Anterior cingulate cortex (tissue), 58 donors: ENCODE measurements at places on chromosomes 5 and 9.

DNA sequence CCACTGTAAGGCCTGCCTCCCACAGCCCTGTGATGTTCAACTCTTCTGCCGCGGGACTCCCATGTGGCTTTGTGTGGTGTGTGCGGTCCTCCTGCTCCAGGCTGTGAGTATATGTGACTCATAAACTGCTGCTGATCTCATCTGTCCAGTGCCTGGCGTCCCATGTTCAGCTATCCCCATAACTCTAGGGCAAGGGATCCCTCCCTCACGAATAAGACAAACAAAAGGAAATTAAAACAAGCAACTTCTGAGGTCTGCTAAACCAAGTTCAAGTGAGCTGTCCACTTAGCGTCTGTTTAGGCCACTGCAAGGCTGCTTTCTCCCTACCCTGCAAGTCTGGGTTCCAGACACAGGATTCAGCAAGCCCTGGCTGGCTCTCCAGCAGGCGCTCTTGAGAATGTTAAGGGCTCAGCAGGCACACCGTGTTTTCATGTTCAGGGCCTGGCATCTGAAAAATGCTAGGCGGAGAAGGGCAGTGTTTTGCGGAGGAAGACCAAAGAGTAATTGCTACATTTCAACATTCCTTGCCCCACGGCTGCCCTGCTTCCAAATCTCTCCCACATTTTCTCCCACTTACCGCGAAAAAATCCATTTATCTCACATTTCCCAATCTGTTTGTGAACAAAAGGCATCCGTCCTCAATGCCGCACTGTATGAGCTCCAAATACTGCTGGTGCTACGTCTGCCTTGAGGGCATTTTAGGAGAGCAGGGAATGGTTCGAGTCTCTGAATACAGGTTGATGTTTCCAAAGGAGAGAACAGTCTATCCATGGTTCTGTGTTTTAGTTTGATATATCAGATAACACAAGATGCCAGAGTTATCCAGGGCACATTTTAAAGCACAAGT is 280.2 kb downstream of the SEMA5A start:
- no peak for DNase-seq

GRCh38 chr5:76990899-76991459 is 38.1 kb downstream of the CRHBP start:
- DNase-seq = no peak

GRCh38 chr9:119789987-119790386 is 420.8 kb upstream of the BRINP1 start:
- no peak for DNase-seq

DNA sequence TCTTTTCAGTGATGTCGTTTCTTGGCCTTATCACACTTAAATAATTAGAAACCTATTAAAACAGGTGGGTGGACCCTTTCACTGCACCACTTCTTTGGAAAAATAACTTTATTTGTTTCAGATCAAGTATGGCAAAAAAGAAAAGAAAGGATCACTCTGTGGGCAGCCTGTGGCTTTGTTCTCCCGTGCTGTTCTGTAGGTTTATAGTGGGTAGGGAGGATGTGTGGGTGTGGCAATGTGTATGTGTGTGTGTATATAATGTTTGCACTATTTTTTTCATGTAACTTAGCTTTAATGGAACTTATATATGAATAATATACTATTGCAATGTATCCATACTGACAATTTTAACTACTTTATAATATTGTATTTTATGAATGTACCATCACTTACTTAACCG is 85.9 kb downstream of the ACTBL2 start:
- no peak for DNase-seq

DNA sequence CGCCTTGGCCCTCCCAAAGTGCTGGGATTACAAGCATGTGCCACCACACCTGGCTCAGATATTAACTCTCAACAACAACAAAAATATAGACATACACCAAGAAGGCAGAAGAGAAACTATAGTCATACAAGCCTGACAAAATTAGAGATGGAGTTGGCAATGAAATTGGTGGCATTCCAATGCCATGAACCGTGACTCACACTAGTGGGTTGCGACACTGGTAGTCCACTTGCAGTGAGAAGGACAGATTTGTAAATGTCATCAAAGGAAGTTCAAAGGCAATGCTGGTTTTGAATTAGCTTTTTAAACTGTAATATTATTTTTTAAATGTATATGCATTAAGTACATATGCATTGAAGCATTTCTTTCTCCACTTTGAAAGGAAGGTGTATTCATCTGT is 8.5 kb upstream of the DNAJC25 start:
- no peak for DNase-seq

DNA sequence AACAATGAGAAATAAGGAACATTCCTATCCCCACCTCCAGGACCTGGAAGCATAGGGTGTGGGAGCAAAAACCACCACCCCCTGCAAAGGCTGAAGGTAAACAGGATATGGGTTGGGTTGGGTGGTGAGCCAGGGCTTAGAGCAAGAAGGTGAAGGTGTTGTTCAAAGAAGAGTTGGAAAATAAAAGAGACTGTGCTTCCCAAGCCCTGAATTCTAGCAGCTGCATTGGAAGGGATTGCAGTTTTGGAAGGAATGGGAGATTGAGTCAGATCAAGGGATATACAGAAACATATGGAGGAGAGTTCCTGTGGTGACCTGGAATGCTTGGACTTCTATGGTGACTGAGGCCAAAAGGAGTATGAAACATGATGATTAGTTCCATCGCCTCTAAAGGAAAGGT is 24.7 kb upstream of the MTAP start:
- no peak for DNase-seq

- DNase-seq = no peak
Measured at GRCh38 chr5:112023766-112024165, 266.8 kb upstream of the NREP start.

DNA sequence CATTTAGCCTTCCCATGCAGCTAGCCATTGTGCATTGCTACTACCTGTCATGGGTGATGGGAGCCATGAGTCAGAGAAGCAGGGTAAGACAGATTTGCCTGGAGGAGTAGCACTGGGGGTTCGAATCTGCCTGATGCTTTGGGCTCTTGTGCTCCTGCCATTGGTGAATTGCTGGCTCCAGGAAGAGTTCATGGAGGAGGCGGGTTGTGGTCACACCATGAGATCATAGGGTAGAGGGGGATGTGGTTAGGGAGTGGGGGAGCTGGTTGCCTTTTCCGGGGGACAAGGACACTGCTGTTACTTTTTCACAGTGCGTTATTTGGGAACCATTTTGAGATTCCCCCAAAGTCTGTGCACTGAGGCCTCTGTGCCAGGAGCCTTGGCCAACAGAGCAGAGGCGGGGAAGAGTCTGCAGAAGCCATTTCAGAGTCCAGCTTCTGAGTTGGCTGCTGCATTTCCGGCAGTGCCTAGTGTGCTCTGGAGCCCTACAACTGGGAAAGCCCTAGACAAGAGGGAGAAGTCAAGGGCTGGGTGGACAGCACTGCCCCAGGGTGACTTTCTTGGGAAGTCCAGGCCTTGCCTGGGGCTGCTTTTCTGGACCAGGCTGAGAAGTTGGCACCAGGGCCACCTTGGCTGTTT is 6.2 kb downstream of the ANGPTL2 start:
- DNase-seq = no peak

GRCh38 chr5:178467568-178468195 is 122.5 kb downstream of the COL23A1 start:
- DNase-seq = no peak

- no peak for DNase-seq
Measured at GRCh38 chr9:129889122-129889940, 54.1 kb downstream of the USP20 start.

DNA sequence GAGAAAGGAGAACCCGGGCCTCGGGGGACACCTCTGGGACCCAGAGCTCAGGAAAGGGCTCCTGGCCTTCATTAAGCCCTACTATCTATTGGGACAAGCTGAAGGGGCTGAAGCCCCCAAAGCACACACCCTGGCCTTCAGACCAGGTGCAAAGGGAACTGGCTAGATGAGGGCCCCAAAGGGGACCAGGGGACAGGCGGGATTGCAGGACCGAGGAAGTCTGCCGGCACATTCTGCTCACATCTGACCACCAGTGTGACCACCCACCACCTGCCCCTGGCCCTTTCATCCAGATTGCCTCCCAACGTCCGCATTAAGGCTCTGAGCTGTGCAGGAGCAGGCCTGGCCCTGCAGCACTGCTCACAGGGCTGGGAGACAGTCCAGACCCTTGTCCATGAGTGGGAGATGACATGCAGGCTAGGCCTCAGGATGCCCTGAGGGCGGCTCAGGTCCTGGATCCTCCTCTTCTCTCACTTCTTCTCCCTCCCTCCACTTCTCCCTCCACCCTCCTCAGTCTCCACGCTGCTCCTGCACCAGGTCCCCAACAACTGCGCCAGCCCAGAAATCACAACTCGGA is 19.2 kb downstream of the PSD2 start:
- no peak for DNase-seq

DNA sequence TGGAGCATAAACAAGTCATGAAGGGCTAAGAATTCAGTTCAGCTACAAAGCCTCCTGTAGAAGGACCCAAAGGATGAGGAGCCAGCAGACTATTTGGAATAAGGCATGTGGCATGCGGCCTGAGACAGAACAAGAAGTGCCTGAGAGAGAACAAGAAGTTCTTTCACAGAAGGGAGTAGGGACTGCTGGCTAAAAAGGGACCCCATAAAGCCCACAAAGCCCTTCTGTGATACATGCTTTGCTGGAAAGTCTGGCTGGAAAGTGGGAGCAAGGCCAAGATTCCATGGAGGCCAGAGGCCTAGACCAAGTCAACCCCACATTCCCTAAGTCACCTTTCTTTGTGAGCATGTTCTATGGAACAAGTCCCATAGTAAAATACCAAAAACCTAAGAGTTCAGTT is 35.9 kb upstream of the UBAP2 start:
- peak; percentile 7 for DNase-seq

- DNase-seq = no peak
Measured at GRCh38 chr5:172610643-172611042, 30.4 kb upstream of the NEURL1B start.

GRCh38 chr9:132041798-132042197 is 37.9 kb downstream of the MED27 start:
- DNase-seq = no peak

GRCh38 chr9:137832830-137833590 is 44.6 kb upstream of the CACNA1B start:
- DNase-seq = no peak

DNA sequence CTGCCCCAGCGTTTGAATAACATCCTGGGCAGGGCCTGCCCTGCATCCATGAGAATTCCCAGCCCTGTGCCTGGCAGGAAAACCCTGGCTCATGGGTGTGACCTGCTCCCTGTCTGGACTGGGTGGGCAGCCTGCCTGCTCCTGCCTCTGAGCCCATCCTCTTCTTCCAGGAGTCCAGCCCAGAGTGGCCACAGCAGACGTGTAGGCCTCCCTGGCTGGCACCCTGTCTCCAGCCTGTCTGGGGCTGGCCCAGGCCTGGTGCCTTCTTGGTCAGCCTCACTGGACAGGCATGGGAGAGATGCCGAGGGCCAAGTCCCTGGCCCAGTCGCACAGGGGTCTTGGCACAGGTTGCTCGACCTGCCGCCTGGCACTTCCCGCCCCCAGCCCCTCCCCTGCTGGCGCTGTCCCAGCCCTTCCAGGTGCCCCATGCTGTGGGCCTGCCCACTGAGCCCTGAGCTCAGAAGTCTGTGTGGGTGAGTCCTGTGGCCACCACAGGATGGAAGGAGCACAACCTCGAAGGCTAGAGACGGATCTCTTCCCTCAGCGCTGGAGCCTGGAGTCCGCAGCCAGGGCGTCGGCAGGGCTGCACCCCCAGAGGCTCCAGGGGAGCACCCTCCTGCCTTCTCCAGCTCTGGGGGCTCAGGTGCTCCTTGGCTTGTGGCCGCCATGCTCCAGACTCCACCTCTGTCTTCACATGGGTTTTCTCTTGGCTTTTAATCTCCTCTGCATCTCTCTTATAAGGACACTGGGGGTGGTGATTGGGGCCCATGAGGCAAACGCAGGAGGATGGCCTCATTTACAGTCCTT is 11.8 kb upstream of the COL5A1 start:
- no peak for DNase-seq

DNA sequence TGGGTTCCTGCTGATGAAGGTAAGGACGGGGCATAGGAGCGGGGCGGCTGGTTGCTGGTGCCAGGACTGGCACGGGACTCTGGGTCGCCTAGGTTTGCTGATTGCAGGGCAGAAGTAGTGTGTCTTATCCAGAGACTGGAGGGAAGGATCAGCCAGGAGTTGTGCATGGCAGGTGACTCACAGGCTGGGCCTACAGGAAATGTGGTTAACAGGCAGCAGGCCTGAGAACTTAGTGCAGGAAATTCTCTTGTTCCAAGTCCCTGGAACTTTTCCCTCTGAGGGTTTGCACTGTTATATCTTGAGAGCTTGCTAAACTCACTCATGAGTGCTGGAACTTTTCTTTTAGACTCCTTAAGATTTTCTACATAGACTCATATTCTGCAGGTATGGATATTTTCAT is 95.1 kb downstream of the ANXA2R start:
- DNase-seq = no peak

DNA sequence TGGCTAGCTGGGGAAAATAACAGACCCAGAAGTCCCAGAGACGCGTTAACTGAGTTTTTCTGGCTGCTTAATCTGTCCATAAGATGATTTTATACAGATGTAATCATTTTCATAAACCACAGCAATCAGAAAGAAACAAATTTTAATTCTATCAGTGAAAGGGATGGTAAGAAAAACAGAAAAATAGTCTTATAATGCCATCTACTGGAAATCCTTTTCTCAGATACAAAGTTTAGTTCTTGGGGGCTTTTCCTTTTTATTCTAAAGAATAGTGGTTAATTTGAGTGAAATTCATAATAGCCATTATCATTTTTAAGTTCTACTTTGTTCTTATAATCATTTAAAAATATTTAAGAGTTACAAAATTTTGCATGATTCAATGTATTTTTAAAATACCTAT is 44.4 kb downstream of the DROSHA start:
- no peak for DNase-seq

DNA sequence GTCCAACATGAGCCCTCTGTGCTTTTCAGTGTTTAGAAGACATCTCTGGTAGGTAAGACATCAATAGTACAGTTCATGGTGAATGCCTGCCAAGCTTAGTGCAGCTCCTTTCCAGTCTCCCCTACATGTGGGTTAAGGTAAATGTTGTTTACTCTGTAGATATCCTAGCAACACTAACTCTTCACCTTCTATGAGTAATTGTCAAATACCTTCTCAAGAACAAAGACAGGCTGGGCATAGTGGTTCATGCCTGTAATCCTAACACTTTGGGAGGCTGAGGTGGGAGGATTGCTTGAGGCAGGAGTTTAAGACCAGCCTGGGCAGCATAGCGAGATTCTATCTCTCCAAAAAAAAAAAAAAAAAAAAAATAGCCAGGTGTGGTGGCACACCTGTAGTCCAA is 18.7 kb upstream of the RASGRF2 start:
- DNase-seq = no peak

DNA sequence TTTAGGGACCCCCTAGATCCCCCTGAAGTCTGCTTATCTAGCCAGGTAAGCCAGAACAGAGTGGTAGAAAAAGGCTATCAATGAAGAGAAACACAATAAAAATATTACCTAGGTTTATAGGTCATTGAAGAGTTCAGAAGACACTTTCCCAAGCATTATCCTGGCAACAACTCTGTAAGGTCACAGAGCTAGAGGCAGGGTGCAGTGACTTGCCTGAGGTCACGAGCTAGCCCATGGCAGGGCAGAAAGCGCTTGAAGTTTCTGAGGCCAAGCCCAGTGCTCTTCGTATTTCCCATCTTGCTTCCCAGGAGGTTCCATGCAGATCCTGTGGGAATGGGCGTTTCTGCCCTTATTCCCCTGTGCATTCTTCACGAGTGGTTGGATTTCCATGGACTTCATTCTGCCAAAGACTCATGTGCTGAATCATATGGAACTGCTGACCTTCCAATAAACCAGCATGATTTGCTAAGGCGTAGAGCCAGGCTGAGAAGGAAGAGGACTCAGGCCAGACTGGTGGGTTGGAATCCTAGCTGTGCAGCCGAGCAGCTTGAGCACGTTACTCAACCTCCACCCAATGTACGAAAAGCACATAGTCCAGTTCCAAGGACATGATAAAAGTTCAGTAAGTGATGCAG is 22.1 kb downstream of the TRMO start:
- DNase-seq = no peak
